CD8-positive, alpha-beta memory T cell (primary cell): ENCODE measurements at places on chromosomes 1 and 21. TPM values are rescaled to one million over a fixed set of nuclear protein-coding genes. Genes with fewer than 3 reads are reported as not detected.

DNA sequence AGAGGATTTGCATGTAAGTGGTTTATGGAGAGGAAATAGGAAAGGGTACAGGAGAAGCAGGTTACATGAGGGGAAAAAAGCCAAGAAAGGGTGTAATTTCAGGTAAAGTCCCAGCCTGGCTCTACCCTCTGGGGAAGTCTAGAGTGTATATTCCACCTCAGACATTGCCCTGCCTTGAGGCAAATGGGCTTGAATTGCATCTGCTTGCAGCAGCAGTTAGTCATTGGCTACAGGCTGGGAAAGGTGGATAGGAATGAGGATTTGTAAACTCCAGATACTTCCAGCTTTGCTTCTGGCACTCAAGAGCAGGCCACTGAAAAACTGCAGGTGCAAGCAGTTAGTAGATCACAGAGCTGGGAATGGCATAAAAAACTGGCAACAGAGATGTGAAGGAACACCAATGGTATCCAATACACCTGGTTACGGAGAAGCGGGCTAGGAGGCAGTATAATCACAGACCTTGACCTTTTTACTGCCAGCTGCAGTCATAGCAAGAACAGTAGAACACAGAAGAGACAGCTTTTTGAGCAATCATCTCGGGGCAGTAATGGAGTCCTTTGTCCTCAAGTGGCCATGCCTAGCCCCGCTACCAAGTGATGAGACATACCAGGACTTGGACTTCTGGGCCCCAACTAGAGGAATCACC is 226.9 kb upstream of the NRIP1 start:
- no peaks in the 10 kb centered on the region for H3K36me3 ChIP-seq
- H3K27ac ChIP-seq, result no peak overlapping the region
- H3K27me3 ChIP-seq, result no peaks in the 10 kb centered on the region
- H3K4me3 ChIP-seq, result no peak overlapping the region
- no peaks in the 10 kb centered on the region for H3K4me1 ChIP-seq

- DNase-seq, result no peak
- no peak overlapping the region for H3K27ac ChIP-seq
- H3K27me3 ChIP-seq, result no peaks in the 10 kb centered on the region
- no peaks in the 10 kb centered on the region for H3K36me3 ChIP-seq
- H3K4me3 ChIP-seq, result no peak overlapping the region
- no peaks in the 10 kb centered on the region for H3K4me1 ChIP-seq
Observed at GRCh38 chr1:78060857-78061563, 15.2 kb downstream of the GIPC2 start.

DNA sequence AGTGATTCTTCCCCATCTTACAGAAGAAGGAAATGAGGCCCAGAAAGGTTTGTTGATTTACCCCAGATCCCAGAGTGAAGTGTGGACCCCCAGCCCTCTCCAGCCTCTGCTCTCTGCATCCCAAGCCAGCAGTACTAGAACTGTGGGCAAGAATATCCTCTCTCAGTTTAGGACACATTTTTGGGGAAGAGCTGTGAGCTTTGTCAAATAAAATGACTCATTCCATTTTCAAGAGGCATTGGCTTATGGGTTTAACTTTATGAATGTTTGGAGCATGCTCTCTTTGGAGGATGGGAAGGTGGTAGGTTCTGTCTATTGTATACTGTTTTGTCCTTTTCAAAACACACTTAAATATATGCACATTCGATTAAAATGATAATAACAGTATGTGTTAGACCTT is 70.6 kb upstream of the CNTN2 start:
- no peak overlapping the region for H3K4me3 ChIP-seq
- DNase-seq, result no peak
- H3K4me1 ChIP-seq, result no peaks in the 10 kb centered on the region
- no peaks in the 10 kb centered on the region for H3K27me3 ChIP-seq
- H3K36me3 ChIP-seq, result no peaks in the 10 kb centered on the region
- H3K27ac ChIP-seq, result no peak overlapping the region

DNA sequence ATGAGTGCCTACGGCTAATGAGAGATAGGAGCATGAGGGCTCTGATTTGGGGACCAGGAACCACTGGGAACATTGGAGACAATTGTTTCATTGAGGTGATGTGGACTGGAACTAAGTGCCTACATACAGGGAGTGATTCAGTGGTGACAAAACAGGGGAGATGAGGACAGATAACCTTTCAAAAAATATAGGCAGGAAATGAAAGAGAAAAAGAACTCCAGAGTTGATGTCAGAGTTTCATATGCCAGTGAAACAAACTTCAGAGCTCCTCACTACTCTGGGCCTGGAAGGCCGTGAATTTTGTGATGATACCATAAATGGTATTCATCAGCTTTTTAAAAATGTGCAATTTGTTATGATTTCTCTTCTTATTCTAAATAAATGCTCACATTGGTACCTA is 39.3 kb downstream of the FASLG start:
- DNase-seq, result no peak
- H3K4me1 ChIP-seq, result peaks cover 74% of the 10 kb centered on the region
- H3K36me3 ChIP-seq, result no peaks in the 10 kb centered on the region

DNA sequence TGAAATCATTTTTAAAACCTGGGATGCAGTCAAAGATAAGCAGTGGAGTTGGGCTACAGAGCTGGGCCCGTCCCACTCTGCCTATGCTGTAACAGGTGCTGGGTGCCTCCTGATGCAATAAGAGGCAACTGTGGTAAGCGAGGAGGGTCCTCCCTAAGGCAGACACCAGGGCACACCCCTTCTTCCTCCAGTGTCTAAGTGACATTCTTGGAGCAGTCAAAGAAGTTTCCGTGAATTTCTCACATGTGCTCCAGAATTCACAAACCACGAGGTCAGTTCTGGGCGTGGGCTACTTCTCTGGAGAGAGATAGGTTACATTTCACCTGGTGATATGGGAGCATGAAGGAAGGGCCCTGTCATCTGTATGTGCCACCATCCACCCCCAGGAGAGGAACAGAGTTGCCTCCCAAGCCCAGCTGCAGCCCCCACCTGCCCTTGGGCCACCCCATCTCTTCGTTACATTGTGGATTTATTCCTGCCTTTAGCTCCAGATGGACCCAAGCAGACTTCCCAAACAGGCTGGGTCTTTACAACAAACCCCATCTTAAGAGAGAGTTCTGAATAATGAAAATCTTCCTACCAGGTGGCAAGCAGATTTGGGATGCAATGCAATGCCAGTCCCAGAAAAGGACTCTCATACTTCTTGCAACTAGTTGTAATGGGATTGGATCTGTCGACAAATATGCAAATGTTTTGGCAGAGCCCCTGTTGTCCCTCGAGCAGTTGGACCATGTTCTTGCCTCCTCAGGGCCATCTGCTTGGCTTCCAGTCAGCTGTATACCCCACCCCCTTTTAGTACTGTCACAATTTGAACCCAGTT is 82.5 kb upstream of the CNTN2 start:
- no peaks in the 10 kb centered on the region for H3K27me3 ChIP-seq
- H3K4me1 ChIP-seq, result no peaks in the 10 kb centered on the region
- no peak for DNase-seq

- H3K27ac ChIP-seq, result peak overlapping the region; percentile 69
- DNase-seq, result peak; percentile 78
- H3K36me3 ChIP-seq, result no peaks in the 10 kb centered on the region
- peak overlapping the region; percentile 52 for H3K4me3 ChIP-seq
- H3K4me1 ChIP-seq, result peaks cover 97% of the 10 kb centered on the region
Observed at GRCh38 chr1:117656202-117656641, 50.4 kb downstream of the TENT5C start.

DNA sequence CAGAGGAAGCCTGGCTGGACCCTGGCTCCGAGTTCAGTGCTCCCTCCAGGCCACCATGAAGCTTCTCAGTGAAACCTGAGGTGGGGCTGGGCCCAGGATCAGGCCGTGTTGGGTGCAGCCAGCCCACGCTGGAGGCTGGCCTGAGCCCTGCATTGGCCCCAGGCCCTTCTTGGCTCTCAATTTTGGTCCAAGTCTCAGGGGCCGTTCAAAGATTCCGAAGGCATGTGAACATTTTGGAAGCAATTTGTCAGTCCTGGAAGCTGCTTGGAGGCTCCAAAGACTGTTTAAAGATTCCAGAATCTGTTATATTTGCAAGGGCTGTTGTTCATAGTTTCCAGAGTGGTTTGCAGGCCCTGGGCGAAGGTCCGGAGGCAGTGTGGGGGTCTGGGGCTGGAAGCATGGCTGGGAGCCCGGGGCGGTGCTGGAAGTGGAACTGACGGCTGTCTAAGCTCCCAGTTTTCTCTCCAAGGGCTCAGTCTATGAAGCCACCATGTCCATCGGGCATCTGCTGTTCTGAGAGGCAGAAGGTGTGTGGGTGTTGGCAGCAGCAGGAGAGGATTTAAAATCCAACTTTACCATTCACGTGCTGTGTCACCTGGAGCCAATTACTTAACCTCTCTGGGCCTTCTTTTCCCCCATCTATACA is 104.9 kb downstream of the EPHB2 start:
- H3K4me1 ChIP-seq, result no peaks in the 10 kb centered on the region
- DNase-seq, result no peak
- H3K36me3 ChIP-seq, result no peaks in the 10 kb centered on the region
- no peak overlapping the region for H3K27ac ChIP-seq
- no peak overlapping the region for H3K4me3 ChIP-seq
- H3K27me3 ChIP-seq, result peaks cover 3% of the 10 kb centered on the region

- H3K27me3 ChIP-seq, result no peaks in the 10 kb centered on the region
- no peaks in the 10 kb centered on the region for H3K36me3 ChIP-seq
- DNase-seq, result no peak
- H3K27ac ChIP-seq, result no peak overlapping the region
Observed at GRCh38 chr1:242847390-242847993, 323.0 kb upstream of the PLD5 start.

DNA sequence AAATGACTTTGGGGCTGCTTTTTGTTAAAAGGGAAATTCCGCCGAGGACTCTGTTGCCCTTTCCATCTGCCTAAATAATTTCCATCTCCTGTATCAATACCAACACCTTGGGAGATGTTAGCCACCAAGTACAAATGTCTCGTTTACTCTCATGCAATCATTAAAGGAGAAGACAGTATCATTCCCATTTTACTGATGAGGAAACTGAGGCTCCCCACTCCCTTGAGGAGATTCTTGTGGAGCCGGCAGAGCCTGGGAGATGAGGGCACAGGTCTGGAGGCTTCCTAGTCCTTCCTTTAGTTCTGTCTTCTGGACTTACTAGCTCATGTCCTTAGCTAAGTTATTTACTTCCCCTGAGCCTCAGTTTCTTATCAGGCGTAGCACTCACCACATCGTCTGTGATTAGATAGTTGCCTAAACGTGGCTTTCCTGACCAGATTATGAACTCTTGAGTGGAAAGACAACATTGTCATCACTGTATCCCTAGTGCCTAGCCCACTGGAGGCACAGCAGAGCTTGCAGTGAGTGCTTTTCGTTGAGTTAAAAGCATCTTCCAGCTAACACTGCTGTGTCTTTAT is 81.6 kb downstream of the ADSS2 start:
- DNase-seq, result no peak
- no peaks in the 10 kb centered on the region for H3K27me3 ChIP-seq
- H3K27ac ChIP-seq, result no peak overlapping the region

DNA sequence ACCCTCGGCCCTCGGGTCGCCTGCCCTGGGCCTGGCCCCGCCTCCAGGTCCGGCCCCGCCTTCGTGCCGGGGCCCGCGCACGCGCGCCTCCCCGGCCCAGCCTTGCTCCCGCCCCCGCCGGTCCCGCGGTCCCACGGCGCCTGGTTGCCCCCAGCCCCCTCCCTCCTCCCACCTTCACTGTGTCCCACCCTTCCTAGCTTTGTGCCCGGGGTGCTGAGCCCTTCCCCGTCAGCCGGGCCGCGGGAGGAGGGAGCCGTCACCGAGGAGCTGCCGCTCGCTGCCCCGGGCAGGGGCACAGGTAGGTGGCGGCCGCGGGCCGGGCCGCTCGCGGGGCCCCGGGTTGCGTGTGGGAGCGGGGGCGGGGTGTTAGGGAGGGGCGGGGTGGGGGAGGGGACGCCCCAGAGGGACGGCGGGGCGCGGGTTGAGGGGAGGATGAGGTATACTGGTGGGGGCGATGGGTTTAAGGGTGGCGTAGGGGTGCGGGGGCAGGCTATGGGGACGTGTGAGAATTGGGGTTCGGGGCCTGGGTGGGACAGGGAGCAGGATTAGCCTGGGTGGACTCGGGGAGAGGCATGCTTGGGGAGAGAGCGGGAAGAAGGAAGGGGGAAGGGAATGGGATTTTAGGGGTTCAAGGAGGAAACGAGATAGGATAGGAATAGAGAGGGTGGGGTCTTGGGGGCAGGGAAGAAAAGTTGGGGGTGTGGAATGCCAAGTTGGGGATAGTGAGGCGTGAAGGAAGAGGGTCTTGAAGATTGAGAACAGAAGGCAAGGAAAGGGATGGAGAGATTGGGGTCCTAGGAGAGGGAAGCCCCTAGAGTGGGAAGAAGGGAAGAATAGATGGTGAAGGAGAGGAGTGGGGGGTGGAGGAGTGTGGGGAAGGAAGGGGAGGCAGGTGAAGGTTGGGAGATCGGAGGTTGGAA is at the start of gene LRRC42:
LRRC42 (plus strand) TSS at position 99 of the 920 bp plus-strand sequence. CDS start 5,650 bp downstream, outside the sequence.
- peak within 1 kb of the TSS; percentile 71 for H3K4me3 ChIP-seq
- H3K36me3 ChIP-seq, result no peaks in the 10 kb centered on the region
- no peak for DNase-seq
- H3K27ac ChIP-seq, result peak within 1 kb of the TSS; percentile 83

GRCh38 chr1:112744009-112744578 is 29.0 kb upstream of the PPM1J start:
- H3K27ac ChIP-seq, result no peak overlapping the region
- no peaks in the 10 kb centered on the region for H3K36me3 ChIP-seq
- peaks cover 3% of the 10 kb centered on the region for H3K27me3 ChIP-seq
- no peak overlapping the region for H3K4me3 ChIP-seq

GRCh38 chr1:113073479-113073950 is 517 bp downstream of the LRIG2 start:
- H3K36me3 ChIP-seq, result peaks cover 5% of the 10 kb centered on the region
- no peak for DNase-seq

DNA sequence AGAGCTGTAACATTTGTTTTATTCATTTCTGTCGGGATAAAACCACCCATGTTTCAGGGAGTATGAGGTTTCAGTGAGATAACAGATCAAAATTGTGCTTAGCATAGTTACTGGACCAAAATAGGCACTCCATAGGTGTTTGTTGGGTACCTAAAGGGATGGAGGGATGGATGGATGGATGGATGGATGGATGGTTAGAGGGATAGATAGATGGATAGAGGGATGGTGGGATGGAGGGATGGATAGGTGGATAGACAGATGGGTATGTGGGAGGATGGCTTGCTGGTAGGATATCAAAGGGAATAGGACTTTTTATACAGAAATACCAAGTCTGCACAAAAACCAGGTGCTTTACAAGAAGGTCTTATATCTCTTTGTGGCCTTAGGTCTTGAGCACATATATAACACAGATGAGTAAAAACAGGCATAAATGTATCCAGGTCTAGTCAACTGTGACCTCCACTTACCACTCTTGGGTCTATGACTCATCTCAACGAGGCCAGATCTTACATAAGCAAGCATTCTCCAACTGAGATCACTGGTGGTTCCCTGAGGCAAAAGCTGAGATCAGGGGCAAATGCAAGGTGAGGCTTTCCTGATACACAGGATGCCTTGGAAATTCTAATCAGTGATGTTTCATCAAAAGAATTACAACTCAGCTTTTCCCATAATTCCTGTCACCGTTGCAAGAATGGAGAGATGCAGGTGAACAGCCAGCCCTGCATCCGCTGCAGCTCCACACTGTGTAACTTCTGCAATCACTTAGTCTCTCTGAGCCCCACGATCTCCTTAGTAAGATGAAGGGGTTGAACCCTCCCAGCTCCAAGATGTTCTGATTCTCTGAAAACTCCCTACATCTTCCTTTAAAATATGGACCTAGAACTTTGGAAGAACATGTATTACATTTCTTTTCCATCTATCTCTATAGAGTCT is 32.0 kb downstream of the PTAFR start:
- DNase-seq, result no peak
- no peaks in the 10 kb centered on the region for H3K27me3 ChIP-seq
- no peak overlapping the region for H3K4me3 ChIP-seq

Gene GPR25
- total RNA-seq, result 0.18 TPM

Gene RGS8
- not detected for total RNA-seq

Gene CRNN
- not detected for total RNA-seq

Gene LCK
- total RNA-seq, result 297 TPM

Gene CELA3A
- total RNA-seq, result not detected
